Hepatocyte (in vitro differentiated cells): ENCODE measurements at places on chromosomes 4 and X.

DNA sequence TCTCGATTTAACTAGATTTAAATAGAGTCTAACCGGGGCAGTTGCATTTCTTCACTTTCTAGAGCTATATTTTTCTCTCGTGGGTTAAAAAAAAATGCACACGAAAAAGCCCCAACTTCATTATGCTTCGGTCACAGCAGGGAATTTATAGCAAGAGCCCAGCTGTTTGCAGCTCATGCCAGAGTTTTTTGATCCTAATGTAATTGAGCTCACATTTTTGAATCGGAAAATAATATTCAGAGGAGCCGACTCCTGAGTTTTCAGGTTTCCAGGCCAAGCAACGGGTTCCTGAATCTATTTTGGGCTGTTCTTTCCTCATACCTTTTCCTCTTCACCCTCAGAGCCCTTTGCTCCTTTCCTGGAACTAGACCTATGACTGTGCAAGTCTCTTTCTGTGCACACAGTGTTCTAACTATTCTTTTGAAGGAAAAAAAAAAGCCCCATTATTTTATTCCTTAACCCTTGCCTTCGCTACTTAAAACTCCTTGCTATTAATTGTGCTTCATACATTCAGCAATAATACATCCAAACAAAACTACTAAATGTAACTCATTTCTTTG lies 27.5 kb upstream of the ESX1 start:
- no peaks in the 10 kb centered on the region for H3K27me3 ChIP-seq
- no peak for DNase-seq
- no peak overlapping the region for H3K27ac ChIP-seq

DNA sequence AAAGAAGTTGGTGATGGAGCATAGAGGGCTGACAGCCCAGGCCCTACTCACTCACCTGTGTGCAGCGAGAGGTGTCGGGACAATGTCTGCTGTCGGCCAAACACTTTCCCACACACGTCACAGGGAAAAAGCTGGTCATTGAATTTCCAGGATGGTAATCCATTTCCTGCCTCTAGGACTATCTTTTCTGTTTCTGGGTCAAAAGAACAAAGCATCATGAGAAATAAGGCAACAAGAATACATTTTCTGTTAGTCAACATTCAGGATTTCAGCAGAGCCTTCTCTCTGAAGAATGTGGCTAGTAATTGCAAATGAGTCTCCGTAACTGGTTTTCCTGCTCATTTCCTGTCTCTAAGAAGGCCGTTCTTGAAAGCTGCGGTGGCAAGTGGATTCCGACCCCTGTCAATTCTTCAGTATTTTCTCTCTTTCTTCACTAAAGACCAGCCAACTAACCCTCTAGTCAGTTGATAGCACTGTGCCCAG lies 99.4 kb downstream of the C4orf51 start:
- DNase-seq: no peak
- H3K4me1 ChIP-seq: no peaks in the 10 kb centered on the region
- no peaks in the 10 kb centered on the region for H3K27me3 ChIP-seq
- H3K27ac ChIP-seq: no peak overlapping the region
- no peak overlapping the region for H3K4me3 ChIP-seq
- H3K36me3 ChIP-seq: no peaks in the 10 kb centered on the region

GRCh38 chr4:145535202-145535601 lies 53.5 kb downstream of the SMAD1 start:
- no peaks in the 10 kb centered on the region for H3K4me1 ChIP-seq
- H3K4me3 ChIP-seq: no peak overlapping the region
- no peaks in the 10 kb centered on the region for H3K27me3 ChIP-seq
- DNase-seq: no peak
- H3K27ac ChIP-seq: no peak overlapping the region

DNA sequence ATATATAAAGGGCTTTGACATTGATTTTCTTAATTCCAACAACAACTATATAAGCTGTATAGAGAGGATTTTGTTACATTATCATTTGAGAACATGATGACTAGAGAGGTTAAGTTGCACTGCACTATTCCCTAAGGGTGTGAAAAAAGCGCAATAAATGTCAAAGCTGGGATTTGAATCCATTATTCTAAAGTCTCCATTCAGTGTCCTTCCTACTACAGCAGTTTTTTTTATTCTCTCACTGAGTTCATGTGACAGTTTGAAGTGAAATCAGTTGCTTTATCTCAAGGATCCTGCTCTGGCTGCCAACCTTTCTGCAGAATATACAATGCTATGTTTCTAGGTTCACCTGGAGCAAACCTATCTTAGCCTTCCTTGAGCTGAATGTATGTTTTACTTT lies 177.5 kb downstream of the ANKRD50 start:
- H3K27ac ChIP-seq: no peak overlapping the region
- no peaks in the 10 kb centered on the region for H3K27me3 ChIP-seq
- peaks cover 28% of the 10 kb centered on the region for H3K4me1 ChIP-seq
- H3K36me3 ChIP-seq: no peaks in the 10 kb centered on the region

- DNase-seq: no peak
- peaks cover 20% of the 10 kb centered on the region for H3K4me1 ChIP-seq
- H3K27me3 ChIP-seq: no peaks in the 10 kb centered on the region
- no peak overlapping the region for H3K27ac ChIP-seq
These were observed 109.7 kb downstream of the RTL5 start for GRCh38 chrX:72021975-72022374.

GRCh38 chr4:57190601-57191481 lies 80.7 kb upstream of the IGFBP7 start:
- H3K27ac ChIP-seq: peak overlapping the region; percentile 63
- peak; percentile 56 for DNase-seq
- H3K36me3 ChIP-seq: no peaks in the 10 kb centered on the region
- H3K4me1 ChIP-seq: peaks cover 18% of the 10 kb centered on the region

- H3K27ac ChIP-seq: no peak overlapping the region
- no peak overlapping the region for H3K4me3 ChIP-seq
- H3K4me1 ChIP-seq: no peaks in the 10 kb centered on the region
- no peaks in the 10 kb centered on the region for H3K36me3 ChIP-seq
These were observed 107.8 kb downstream of the PARM1 start for GRCh38 chr4:75040703-75041102.

DNA sequence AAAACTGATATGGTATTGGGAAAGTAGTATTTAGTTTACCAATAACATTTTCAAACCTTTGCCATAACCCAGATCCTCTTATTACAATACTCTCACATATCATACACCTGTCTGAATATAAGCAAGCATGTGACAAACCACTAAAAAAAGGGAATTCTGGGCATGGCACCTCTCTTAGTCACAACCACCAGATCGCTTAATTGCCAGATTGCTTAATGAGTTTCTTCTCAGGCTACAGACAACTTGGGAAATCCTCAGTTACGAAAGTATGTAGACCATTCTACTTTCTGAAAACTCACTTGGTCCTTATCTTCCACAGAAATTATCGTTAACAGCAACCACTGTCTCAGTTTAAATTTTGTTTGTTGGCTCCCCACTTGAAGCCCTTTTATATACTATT lies 2.1 kb downstream of the NAF1 start:
- no peak overlapping the region for H3K27ac ChIP-seq
- H3K4me3 ChIP-seq: peak overlapping the region; percentile 69
- DNase-seq: no peak

- DNase-seq: no peak
- no peak overlapping the region for H3K27ac ChIP-seq
- no peak overlapping the region for H3K4me3 ChIP-seq
- no peaks in the 10 kb centered on the region for H3K36me3 ChIP-seq
- no peaks in the 10 kb centered on the region for H3K27me3 ChIP-seq
These were observed 94.8 kb upstream of the TEX13A start for GRCh38 chrX:105315248-105315647.

DNA sequence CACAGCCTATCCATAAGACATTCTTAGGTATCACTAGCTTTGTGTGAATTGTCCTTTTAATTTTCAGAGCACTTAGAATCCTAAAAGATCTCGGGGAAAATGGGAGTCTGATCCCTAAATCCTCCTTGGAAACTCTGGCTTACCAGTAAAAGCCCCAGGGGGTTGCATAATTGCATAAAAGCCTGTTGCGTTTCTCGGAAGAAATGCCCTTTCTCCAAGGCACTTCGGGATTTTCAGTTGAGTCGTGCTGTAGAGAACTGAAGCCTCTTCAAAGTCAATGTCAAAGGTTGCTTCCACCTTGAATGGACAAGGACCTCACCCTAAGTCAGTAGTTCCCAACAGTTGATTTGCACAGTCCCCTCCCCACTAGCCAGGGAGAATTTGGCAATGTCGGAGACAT lies 20.8 kb downstream of the FAM184B start:
- no peak overlapping the region for H3K27ac ChIP-seq
- no peak overlapping the region for H3K4me3 ChIP-seq
- no peaks in the 10 kb centered on the region for H3K36me3 ChIP-seq
- H3K4me1 ChIP-seq: no peaks in the 10 kb centered on the region

DNA sequence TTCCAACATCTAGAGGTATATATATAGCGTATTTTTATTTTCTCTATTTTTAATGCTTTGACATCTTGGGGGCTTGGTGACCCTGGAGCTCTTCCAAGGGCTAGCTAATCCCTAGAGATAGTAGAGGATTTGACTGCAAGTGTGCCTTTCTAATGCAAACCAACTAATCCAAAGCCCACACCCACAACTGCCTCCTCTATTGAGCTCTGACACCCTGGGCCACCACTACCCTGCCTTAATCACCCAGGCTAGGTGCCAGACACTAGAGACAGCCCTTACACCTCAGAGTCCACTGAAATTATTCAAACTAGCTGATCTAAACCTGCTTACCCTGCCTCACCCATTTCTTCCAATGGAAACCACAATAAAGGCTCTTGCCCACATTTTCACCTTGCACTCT lies 69.6 kb upstream of the ATXN3L start:
- peaks cover 11% of the 10 kb centered on the region for H3K4me1 ChIP-seq
- no peak for DNase-seq
- H3K27ac ChIP-seq: no peak overlapping the region
- no peaks in the 10 kb centered on the region for H3K27me3 ChIP-seq

GRCh38 chr4:5710065-5710960 lies 688 bp upstream of the EVC start:
- DNase-seq: peak; percentile 21
- H3K27ac ChIP-seq: peak overlapping the region; percentile 74
- H3K4me1 ChIP-seq: peaks cover 31% of the 10 kb centered on the region
- H3K4me3 ChIP-seq: peak overlapping the region; percentile 18

DNA sequence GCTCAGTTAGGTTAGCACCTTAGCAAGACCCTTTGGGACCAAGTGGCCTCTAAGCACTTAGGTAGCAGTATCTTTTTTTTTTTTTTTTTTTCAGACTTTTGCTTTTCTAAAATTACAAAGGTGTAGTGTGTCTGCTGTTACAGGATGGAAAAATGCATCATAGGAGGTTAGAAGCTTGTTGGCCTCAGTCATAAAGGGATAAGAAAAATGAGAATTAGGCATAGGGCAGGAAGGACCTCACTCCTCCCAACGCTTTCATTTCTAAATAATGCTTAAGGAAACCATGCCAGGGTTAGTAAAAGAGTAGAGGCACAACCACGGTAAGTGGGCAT lies 148.4 kb upstream of the PLAC1 start:
- no peaks in the 10 kb centered on the region for H3K27me3 ChIP-seq
- no peak for DNase-seq

GRCh38 chrX:128929271-128930057 lies 593.8 kb downstream of the SMARCA1 start:
- H3K36me3 ChIP-seq: no peaks in the 10 kb centered on the region
- no peak overlapping the region for H3K27ac ChIP-seq
- H3K27me3 ChIP-seq: no peaks in the 10 kb centered on the region
- no peak for DNase-seq
- no peaks in the 10 kb centered on the region for H3K4me1 ChIP-seq
- H3K4me3 ChIP-seq: no peak overlapping the region

DNA sequence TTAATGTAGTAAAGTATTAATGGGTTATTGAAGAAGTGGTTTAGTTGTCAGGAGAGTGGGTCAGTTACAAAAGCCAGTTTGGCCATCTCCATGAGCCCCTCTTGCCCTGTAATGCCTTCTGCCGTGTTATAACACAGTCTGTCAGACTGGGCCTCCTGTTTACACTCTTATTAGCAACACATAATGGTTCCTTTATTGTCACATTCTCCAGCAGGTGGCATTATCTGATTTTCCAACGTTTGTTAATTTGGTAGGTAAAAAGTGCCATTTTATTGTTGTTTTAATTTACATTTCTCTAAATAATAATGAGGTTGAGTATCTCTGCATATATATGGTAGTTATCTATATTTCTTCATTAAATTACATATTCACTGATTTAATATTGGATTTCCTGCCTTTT lies 560.8 kb downstream of the FGF13 start:
- no peaks in the 10 kb centered on the region for H3K36me3 ChIP-seq
- no peak for DNase-seq
- no peaks in the 10 kb centered on the region for H3K4me1 ChIP-seq
- H3K4me3 ChIP-seq: no peak overlapping the region

- no peaks in the 10 kb centered on the region for H3K36me3 ChIP-seq
- H3K4me1 ChIP-seq: peaks cover 31% of the 10 kb centered on the region
- DNase-seq: peak; percentile 55
- H3K4me3 ChIP-seq: no peak overlapping the region
- H3K27me3 ChIP-seq: no peaks in the 10 kb centered on the region
- peak overlapping the region; percentile 60 for H3K27ac ChIP-seq
These were observed 6.9 kb downstream of the UBA1 start for GRCh38 chrX:47200385-47201150.

- H3K27me3 ChIP-seq: no peaks in the 10 kb centered on the region
- H3K36me3 ChIP-seq: no peaks in the 10 kb centered on the region
- H3K4me1 ChIP-seq: no peaks in the 10 kb centered on the region
These were observed 63.3 kb upstream of the PRPS1 start for GRCh38 chrX:107565015-107565414.

GRCh38 chr4:36323816-36324419 lies 42.5 kb downstream of the DTHD1 start:
- no peak overlapping the region for H3K27ac ChIP-seq
- no peaks in the 10 kb centered on the region for H3K36me3 ChIP-seq
- no peaks in the 10 kb centered on the region for H3K4me1 ChIP-seq
- H3K4me3 ChIP-seq: no peak overlapping the region
- H3K27me3 ChIP-seq: no peaks in the 10 kb centered on the region

DNA sequence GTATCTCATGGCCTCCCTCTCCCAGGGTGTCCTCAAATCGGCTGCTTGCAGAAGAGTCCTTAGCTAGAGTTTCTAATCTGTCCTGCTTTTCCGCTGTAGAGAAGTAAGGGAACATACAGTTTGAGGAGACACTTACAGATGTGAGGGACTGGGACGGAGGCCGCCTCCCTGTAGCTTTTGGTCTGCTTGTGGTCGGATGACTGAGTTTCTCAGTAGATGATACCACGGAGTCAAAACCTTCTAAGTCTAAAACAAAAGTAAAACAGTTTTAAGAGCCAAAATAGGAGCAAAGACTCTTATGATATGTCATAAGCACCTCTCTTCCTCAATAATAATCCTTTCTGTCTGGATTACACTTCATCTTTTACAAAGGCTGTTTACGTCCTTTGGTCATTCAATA lies 34.5 kb upstream of the MAP3K15 start:
- no peaks in the 10 kb centered on the region for H3K4me1 ChIP-seq
- no peaks in the 10 kb centered on the region for H3K27me3 ChIP-seq
- H3K36me3 ChIP-seq: no peaks in the 10 kb centered on the region
- DNase-seq: no peak

DNA sequence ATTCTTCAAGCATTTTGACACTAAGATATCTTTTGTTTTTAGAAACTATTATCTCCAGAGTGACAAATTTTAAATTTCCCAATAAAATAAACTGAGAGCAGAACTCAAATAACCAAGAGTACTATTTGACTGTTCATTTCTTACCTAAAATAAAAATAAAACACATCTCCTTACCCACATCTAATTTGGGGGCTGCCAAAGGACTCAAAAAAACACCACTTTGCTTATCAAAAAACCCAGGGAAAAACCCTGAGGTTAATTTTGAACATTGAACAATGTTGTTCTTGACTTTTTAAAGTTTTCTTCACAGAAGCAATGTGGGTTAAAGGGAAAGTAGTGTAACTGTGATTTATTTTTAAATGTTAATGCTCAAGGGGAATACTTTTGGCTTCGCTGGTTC lies 243.0 kb upstream of the HHIP start:
- no peaks in the 10 kb centered on the region for H3K27me3 ChIP-seq
- no peak overlapping the region for H3K27ac ChIP-seq
- DNase-seq: no peak
- H3K36me3 ChIP-seq: no peaks in the 10 kb centered on the region
